Progenitor cell of endocrine pancreas (in vitro differentiated cells): ENCODE measurements at places on chromosomes 6 and 20. TPM values are rescaled to one million over a fixed set of nuclear protein-coding genes. Genes with fewer than 3 reads are reported as not detected.

ALDH8A1 gene
- total RNA-seq: 0.40 and 1.5 TPM in 2 replicates

DNA sequence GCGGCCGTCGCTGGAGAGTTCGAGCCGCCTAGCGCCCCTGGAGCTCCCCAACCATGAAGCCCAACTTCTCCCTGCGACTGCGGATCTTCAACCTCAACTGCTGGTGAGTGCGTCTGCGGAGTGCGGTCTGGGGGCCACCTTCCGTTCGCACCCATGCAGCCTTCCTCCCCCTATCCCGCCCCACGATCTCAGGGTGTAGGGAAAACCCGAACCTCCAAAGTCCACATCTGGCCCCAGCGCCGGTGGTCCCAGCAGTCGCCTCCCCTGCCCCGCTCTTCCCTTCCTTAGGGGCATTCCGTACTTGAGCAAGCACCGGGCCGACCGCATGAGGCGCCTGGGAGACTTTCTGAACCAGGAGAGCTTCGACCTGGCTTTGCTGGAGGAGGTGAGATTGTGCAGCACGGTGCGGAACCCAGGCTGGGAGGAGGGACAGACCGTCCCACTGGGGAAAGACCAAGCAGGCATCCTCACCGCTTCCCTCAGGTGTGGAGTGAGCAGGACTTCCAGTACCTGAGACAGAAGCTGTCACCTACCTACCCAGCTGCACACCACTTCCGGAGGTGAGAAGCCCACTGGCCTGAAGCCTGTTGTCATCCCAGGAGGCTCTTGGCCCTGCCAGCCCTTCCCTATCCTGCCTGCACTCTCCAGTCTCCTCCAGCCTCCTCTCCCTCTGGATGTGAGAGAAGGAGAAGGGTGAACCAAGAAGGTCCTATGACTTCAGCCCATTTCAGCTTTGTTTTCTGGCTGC is 719 bp downstream of the SMPD2 start:
- DNase-seq: peak; percentile 42

- DNase-seq: no peak
These were observed 7.9 kb upstream of the CDK19 start for GRCh38 chr6:110823146-110823545.

- DNase-seq: peak; percentile 15
These were observed at the start of gene AKAP12 for GRCh38 chr6:151239603-151240035. AKAP12 (plus strand) TSS chr6:151239967; CDS start chr6:151240563, 596 bp downstream.

- no peak for DNase-seq
These were observed 14.1 kb downstream of the DSE start for GRCh38 chr6:116384727-116385458.

DNA sequence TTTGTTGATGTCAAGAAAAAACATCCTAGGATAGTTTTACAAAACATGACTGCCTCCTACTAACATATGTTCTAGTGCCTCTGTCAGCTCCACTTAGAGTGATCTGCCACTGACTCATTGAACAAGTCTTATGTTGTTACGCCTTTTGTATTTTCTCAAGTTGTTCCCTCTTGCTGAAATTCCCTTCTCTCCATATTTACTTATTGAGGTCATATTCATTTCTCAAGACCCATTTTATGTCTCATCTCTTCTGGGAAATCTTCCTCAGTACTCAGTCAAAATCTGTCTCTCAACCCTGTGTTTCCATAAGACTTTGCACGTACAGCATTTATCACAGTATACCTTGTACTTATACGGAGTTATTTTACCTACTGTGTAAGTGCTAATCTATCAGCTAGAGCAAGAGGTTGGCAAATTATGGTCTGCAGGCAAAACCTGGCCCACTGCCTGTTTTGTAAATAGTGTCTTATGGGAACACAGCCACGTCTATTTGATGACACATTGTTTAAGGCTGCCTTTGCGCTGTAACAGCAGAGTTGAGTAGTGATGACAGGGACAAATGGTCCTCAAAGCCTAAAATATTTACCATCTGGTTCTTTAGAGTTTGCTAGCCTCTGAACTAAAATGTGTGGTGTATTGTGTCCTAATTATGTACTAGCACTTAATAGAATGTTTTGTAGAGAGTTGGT is 83.4 kb downstream of the ADGRB3 start:
- no peak for DNase-seq

DNA sequence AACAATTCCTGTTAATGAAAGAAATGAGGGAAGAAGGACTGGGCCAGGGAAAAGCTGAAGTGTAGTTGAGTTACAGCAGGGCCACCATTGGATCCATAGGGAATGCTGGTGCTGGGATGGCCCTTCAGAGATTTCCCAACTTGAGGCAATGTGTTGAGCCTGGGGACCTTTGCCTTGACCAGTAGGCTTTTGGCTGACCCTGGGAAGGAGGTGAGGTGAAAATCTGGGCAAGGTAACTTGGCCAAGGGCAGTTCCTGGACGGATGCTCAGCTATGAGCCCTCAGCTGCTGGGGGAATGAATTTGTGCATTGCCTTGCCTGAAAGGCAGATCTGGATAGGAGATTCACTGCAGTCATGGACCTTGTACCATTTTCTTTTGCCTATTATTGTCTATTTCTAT is 20.4 kb downstream of the UTRN start:
- DNase-seq: no peak

FAM217A gene
- 0.13 TPM in 1 of 2 replicates, not detected in the other for total RNA-seq

DNA sequence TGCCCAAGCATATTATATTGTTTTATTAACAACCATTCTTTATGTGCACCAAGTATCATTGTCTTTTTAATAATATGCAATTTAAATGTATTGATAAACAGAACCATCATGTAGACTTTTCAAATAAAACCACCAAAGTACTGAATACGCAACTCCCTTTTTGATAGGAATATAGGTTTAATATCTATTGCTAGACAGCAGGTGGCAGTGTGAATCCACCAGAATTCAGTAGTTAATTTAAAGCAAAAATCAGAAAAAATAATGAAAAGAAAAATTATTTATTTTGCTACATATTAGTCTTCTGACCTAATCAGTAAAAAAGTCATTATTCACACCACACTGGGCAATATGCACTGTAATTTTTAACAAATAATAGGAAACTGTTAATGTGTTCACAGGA is 143.7 kb downstream of the KLHL32 start:
- no peak for DNase-seq

DNA sequence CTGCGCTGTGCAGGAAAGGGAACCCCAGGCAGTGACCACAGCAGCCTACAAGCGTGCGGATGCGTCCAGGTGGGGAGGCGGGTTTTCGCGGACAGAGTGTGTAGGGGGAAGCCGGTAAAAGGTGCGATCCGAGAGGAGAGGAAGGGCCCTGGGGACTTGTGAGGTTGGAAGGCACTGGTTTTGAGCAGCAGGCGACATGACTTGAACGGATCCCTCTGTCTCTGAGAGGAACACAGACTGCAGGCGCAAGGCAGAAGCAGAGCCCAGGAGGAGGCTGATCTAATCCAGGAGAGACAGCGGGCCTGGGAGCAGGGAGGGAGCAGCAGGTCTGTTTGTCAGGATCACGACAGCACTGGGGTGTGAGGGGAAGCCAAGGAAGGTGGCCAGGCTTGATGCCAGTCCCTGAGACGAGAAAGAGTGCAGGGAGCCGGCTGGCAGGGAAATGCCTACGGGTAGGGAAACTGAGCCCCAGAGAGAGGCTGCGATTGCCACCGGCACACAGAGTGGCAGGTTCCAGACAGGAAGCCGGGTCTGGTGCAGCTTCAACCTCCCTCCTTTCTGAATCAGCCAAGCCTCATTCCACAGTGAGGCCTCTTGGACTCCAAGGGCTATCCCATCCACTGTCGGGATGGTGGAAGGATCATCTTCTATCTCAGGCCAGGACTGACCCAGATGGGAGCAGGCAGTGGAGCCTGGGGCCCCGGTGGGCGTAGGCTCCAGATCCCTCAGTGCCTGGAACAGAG is 57.1 kb downstream of the HNF4A start:
- DNase-seq: no peak

TASP1 gene
- total RNA-seq: 18.6 and 22.4 TPM in 2 replicates

MACROD2 gene
- total RNA-seq: 6.4 and 7.6 TPM in 2 replicates

DNA sequence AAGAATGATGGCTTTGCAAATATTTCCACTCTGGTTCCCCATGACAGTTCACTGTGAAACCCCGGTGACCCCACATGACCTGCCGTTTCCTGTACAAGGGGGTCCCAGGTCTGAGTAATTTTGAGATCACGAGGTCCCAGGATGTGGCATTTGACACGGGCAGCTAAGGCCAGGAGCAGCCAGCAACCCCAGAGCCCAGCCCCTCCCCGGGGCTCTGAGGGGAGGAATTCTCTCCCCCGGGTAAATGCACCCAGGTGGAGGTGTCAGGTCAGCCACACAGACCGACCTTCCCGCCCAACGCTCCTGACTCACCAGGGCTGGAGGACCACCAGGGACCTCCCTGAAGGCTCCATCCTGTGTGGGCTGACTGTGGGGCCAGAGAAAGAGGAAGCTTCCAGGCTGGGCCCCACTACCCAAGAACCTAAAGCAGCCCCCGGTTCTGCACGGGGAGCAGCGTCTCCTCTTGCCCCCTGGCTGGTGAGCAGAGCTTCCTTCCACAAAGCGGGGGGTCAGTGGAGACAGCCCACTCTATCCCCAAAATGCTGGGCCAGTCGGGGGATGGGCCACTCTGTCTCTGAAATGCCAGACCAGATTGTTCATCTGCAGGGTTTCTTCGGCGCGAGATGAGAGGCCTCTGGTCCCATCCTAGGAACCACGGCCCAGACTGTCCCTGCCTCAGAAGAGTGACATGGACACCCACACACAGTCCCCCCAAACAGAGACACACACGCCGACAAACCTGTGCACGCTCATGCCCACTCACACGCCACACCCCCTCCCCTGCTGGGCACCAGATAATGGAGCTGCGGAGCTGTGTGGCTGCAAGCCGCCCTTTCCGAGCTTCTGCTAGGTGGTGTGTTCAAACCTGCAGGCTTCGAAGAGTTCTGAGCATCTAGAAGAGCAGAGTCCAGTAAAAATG is 23.4 kb upstream of the SLCO4A1 start:
- no peak for DNase-seq

GRCh38 chr20:15512916-15513315 is 1060.3 kb downstream of the KIF16B start:
- DNase-seq: no peak

ADAT2 gene
- total RNA-seq: 10.7 and 11.4 TPM in 2 replicates

- no peak for DNase-seq
These were observed 27.4 kb upstream of the LRRN4 start for GRCh38 chr20:6081236-6081635.

DNA sequence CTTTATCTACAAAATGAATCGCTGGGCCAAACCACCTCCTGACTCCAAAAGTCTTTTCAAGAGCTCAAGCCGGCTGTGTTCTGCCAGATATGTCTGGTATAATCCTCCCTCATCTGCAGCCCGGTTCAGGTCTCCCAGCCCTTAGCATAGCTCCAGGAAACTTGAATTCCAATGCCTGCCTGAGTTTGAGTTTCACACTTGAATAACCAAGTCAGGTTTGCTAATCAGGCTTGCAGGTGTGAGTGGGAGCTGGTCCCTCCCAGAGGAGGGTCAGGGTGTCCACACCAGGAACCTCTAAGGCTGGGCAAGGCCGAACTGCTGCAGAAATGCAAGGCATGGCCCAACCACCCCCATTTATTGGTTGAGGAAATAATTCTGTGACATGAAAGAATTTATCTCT is 96.6 kb downstream of the TMEM242 start:
- DNase-seq: no peak

MUC22 gene
- total RNA-seq: not detected in 2 replicates

GRCh38 chr20:23314699-23315098 is 35.9 kb upstream of the NXT1 start:
- DNase-seq: no peak

DNPH1 gene
- 33.9 and 39.0 TPM in 2 replicates for total RNA-seq

ZFP57 gene
- 0.14 TPM in 1 of 2 replicates, not detected in the other for total RNA-seq

DNA sequence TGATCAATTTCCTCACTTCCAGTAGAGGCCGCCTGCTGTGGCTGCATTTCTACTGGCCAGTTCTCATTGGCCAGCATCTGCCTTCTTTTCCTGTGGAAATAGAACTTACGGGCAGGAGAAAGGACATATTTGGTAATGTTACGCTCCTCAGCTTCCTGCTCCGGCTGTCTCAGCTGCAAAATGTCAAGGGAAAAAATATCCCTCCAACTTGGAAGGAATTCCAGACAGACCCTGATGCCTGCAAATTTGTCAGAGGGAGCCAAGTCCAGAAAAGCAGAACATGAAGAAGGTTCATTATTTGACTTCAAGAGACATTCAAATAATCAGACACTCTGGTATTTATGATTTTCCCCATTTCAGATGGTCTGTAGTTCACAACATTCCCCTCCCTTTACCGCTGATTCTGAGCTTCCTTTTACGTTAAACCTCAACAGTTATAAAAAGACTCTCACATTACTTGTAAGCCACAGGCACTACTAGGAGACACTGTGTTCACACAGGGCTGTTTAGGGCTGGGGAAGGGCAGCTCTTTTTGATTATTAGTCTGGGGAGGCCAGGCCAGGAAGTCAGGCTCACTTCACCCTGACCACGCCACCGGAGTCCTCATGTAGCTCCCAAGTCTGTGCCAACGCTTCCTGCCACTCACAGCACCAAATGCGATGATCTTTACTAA is 179.6 kb upstream of the CCN2 start:
- no peak for DNase-seq

DNA sequence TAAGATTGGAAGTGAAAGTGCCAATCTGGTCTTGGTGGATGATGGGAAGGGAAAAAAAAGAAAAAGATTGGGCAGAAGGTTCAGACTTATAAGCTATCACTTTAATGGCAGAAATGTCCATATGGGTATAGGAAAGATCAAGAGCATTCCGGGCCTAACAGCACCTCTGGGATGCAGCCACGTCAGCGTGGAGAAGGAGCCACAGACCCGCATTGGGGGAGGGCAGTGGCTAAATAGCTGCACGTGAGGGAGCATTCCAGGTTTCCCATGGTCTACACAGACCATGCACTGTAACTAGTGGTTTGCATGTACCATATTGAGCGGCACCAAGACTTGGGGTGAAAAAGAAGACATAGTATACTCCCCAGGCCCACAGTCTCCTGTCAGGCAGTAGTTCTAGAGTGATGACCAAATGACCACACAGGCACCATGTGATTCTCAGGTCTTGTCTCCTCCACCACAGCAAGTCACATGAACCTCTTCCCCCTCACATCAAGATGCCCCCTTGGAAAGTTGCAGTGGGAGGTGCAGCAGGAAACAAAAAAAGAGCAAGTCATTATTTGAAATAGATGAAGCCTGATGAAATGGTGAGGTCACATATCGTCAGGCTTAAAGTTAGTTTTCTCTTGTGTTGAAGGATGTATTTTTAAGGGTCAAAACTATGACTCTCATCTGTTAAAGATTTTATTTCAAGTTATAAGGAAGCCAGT is 94.4 kb upstream of the TNFAIP3 start:
- no peak for DNase-seq

DNA sequence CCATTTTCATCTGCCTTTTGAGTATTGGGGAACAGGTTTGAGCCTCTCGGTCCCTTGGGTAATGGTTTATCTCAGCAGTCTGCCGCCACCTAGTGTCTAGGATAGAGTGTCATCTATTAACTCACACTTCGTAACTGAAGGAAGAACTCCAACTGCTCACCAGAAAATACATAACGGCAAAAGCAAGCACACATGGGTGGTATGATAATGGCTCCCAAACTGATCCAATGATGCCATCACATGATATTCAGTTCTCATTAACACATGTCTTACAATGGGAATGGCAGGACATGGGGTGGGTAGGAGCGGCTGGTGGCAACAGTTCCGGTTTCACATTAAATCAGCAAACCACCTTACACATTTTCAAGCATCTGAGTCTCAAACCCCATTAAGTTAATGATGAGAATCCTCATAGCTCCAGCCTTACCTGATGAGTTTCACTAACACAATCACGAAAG is 110.7 kb upstream of the PHACTR1 start:
- DNase-seq: peak; percentile 28
